ENCODE measurements at places on chromosomes 5 and 9. TPM values are rescaled to one million over a fixed set of nuclear protein-coding genes. Genes with fewer than 3 reads are reported as not detected.

G3BP1 gene
- 259 TPM for total RNA-seq

IL9 gene
- not detected for total RNA-seq

ADAMTS6 gene
- total RNA-seq = 4.1 TPM

PCDHGA3 gene
- total RNA-seq = not detected

TOPORS gene
- 14.7 TPM for total RNA-seq
